A549 (cell line): ENCODE measurements at places on chromosomes 16 and 17. TPM values are rescaled to one million over a fixed set of nuclear protein-coding genes. Genes with fewer than 3 reads are reported as not detected.
A peak's percentile ranks its signal among the peaks of the same experiment; 100 is the strongest.

- DNase-seq: no peak
Observed at GRCh38 chr16:77060614-77061013, 130.4 kb upstream of the MON1B start.

The DPEP2 gene
- polyA plus RNA-seq: not detected in 3 replicates

GRCh38 chr16:84459941-84460405, 44.5 kb downstream of the MEAK7 start:
- DNase-seq: no peak

- DNase-seq: peak; percentile 27
Observed at GRCh38 chr16:79372503-79373184, 227.9 kb downstream of the MAF start.

The ELOB gene
- 414 to 494 TPM (median 469 TPM) in 3 replicates for polyA plus RNA-seq

The TP53TG3D gene
- 1.3 to 2.0 TPM (median 1.7 TPM) in 3 replicates for polyA plus RNA-seq

DNA sequence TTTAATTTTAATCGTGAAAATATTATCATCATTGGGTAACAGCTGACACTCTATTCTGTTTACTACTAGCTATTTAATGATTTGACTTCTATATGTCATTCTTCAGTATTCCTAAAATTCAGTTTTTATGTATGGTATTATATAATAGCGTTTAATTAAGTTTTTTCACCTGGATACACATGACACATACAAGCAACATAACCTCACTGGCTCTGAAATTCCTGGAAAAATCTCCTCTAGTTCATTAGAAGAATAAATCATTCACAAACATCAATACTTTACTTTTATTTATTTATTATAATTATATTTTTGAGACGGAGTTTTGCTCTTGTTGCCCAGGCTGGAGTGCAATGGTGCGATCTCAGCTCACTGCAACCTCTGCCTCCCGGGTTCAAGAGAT, 44.0 kb downstream of the AKAP10 start:
- no peak for DNase-seq

DNA sequence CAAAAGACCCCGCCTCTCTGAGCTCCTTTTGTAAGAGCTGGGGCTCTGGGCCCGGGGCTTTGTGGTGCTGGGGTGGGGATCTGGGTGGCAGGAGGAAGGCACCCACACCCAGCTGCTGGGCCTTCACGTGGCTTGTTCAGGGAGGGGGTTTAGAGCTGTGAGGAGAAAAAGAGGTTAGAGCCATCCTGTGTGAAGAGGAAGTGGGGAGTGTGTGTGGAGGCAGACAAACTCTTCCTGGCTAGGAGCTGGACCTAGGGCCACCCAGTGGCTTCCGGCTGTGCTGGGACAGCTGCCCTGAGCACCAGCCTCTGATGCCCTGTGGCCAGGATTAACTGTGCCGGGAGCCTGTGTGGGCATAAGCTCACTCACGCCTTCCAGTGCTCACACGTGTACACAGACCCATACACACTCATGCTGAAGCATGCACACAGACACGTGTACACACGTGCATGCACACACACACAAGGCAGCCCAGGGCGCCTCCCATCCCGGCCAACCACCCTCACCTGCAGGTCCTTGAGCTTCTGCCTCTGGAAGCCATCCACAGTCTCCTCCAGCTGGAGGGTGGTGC, 7.4 kb downstream of the CIBAR2 start:
- no peak for DNase-seq

The PRR35 gene
- polyA plus RNA-seq: 0.04 to 0.10 TPM (median 0.04 TPM) in 3 replicates

The SLC12A3 gene
- polyA plus RNA-seq: 0.08 TPM in 1 of 3 replicates, not detected in the others

The TNS4 gene
- polyA plus RNA-seq: 61.6 to 75.9 TPM (median 73.5 TPM) in 3 replicates

The CDH1 gene
- 5.9 to 7.2 TPM (median 6.0 TPM) in 3 replicates for polyA plus RNA-seq

DNA sequence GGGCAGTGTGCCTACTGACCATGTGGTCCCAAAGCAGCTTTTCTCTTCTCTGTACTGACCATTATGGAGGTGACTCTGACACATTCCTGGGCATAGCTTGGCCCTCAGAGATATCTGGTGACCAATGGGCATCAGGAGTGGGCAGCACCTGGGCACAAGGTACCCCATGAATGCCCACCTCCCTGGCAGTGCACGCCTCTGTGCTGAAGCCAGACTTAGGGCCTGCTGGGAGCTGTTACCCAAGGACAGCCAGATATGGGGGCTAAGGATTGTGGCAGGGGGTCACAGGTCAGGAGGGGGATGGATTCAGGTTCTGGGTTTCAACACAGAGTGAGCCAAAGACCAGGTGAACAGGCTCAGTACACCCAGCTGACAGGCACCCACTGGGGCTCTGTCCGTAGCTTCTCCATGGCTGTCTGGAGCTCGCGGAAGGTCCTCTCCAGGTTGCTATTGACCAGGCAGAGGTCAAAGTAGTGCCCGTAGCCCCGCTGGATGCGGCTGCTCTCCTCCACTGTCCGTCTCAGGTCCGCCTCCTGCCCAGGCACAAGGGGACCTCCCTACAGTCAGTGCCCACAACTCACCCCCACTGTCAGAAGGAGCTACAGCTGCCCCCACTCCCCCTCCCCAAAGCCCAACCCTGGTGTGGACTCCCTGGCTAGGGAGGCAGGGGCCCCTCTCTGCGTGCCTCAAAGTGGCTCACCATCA, 29.7 kb downstream of the MPP2 start:
- no peak for DNase-seq

The TBC1D28 gene
- not detected in 3 replicates for polyA plus RNA-seq

DNA sequence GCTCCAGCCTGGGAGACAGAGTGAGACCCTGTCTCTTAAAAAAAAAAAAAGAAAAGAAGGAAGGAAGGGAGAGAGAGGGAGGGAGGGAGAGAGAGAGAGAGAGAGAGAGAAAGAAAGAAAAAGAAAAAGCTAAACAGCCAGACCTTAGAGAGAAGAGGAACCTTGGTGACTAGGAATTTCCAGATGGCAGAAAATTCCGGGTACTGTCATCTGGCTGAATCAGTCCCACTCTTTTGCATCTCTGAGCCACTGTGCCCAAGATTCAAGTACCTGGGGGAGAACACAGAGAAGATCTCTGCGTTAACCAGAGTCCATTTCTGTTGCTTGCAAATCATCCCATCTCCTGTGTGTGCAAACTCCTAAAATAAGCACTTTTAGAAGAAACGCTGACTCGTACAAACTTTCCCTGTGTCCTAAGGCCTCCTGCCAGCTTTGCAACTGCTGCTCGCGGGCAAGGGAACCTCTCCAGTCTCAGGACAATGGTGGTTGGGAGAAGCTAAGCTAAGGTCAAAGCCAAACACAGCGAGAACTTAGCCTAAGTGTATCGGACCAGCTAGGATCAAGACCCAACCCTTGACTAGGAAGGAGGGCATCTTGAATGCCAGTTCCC, 18.0 kb downstream of the BMERB1 start:
- DNase-seq: no peak

- DNase-seq: peak; percentile 31
Observed at GRCh38 chr17:47895347-47895855, 635 bp upstream of the SP2 start.

The TM4SF5 gene
- polyA plus RNA-seq: 0.51 to 1.2 TPM (median 0.68 TPM) in 3 replicates

DNA sequence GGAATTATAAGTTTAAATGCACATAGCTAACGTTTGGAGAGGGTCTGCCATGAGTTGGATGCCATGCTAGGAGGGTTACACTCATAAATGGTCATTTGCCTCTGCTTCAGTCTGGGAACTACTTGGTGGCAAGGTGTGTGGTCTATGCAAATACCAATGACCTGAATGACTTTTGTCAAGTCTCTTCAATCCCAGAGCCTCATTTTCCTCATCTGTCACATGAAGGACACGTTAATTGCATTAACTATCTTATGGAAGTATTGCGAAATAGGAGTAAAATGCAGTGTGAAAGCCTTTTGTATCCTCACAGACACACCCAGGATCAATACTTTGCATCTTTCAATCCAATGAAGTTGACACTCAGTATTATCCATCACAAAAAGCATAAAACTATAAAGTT, 62.8 kb downstream of the CDK5R1 start:
- DNase-seq: no peak

DNA sequence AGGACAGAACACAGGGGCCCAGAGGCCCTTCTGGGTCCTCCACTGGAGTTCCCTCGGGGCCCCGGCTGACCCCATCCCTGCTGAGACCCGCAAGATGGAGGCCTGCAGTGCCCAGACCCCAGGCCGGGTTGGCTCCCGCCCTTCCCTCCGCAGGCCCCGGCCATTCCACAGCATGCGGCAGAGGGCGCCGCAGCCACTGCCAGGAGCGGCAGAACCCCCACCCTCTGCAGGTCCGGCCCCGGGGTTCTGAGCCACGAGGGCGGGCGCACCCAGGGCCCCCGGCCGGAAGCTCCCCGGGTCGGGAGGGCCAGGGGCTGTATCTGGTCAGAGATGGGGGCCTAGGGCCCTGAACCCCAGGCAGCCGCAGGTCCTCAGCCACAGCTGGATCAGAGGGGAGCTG, 2.4 kb upstream of the PERCC1 start:
- peak; percentile 57 for DNase-seq

DNA sequence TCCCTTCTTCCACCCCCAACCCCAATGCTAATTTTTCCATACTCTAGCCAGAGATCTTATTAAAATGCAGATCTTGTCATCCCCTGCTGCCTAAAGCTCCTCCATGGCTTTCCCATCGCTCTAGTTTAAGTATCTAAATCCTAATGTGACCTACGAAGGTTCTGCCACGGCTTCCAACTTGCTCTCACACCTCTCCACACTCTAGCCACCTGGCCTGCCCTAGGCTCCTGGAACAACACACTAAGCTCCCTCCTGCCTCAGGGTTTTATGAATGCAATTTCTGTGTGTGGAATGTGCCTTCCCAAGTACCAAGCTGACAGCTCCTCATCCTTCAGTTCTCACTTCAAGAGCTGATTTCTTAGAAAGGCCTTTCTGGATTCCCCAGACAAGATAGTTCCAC, 16.6 kb downstream of the NXPH3 start:
- no peak for DNase-seq

The HOXB1 gene
- polyA plus RNA-seq: not detected in 3 replicates

GRCh38 chr16:86934581-86935375, 356.4 kb downstream of the FOXL1 start:
- DNase-seq: no peak

The CACNG4 gene
- polyA plus RNA-seq: 9.8 to 10.4 TPM (median 10.2 TPM) in 3 replicates
